ENCODE measurements at places on chromosomes 2 and 18.

DNA sequence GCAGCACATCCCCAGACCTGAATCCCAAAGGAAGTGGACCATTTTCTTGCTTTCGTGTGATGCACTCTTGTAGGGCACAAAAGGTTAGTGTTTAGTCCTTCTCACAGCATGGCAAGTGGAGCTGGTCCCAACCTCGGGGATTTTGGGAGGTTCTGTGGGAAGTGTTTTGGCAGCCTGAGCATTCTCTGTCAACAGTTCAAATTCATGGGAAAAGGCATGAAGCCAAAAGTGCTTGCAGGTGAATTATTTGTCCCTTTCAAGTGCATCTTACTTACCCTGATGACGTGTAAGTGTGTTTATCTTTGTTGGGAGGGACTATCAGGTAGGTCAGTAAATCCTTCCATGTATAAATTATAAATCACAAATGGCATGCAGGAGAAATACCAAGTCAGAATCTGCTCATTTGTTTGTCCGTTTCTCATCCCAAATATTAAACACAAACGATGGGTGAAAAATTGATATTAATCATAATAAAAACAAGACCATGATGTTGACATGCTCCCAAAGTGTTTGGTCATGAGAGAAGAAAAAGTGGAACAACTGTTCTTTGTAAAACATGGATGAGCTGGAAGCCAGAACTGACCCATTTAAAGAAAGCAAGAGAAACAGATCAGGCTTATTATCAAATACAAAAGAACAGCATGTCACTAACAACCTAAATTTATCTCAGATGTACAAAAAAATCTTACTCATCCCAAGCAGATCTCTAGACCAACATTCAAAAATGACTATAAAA, 57.6 kb downstream of the EPHA4 start:
- DNase-seq, result no peak

- no peak for DNase-seq
Measured at GRCh38 chr18:3332376-3332775, 70.4 kb downstream of the MYL12B start.

DNA sequence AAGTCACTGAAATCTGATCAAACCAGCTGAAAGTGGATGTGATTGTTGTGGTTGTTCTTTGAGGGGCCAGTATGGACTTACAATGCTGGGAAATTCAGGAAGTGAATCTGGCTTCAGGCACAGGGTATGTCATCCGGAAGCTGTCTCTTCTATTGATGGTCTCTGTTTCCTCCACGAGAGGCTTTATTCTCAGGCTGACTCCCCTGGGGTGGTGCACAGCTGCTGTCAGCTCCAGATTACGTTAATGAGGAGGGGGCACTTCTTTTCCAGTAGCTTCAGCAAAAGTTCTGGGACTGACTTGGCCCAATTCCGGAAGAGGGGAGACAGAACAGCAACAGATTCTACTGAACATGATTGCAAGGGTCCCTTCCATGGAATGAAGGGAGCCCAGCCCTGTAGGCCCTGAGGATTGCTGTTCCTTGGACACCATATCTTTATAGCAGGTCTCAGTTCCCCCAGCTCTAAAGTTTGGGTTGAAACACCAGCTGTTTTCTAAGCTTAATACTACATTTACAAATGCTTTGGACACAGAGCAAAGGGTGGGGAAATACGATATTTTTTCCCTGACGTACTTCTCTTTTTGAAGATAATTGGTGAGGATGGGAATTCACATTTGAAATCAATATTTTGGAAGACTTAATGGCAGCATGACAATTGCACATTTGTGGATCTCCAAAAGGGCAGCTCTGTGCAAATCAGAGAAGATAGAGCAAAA, 400.9 kb downstream of the TSN start:
- DNase-seq, result no peak

DNA sequence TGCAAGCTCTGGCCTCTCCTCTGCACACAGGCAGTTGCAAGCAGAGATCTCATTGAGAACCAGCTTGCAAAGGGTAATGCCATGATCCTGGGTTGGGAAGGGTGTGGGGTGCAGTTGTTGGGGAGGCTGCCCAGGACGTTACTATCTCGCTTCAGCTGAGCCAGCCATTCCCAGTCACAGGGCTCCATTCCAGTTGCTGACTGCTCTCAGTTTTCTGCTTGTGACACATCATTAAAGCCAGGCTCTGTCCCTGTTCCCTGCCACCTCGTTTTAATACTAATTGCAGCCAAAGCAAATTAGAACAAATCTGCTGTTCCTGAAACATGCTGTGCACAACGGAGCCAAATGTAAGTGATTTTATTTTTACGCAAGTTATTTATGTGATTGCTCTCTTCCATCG, 62.5 kb upstream of the SMAD2 start:
- no peak for DNase-seq

GRCh38 chr18:79567481-79568147, 112.0 kb upstream of the CTDP1 start:
- peak; percentile 61 for DNase-seq

DNA sequence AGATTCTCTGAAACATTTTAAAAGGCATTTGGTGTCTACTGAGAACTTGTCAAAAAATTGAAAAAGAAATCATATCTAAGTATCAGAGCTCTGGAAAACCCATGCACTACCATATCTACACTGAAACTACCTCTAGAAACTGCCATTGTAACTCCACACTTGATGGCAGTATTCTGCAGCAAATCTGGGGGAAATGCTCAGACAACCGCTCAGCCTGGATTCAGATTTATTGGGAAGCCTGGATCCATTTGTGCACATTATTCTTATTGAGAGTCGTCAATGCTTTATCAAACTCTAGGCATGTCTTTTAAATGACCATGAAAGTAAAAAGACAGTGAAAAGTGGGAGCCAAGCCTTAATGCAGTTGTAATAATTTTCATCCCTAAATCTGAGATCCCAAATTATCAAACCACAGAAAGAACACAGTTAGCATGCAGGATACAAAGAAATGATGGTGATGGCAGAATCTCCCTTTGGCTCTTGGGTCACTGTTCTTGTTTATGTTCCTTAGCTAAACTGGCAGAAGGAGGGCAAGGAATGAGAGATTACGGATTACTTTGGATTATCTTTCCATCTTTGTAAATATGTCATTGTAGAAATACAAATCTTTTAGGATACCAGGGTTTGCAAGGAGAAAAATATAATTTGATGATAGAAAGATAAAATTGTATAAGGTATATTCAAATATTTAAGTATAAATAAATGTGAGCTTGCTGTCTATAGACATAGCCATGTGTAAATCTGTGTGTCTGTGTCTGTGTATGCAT, 512.1 kb upstream of the SYT4 start:
- DNase-seq, result no peak

DNA sequence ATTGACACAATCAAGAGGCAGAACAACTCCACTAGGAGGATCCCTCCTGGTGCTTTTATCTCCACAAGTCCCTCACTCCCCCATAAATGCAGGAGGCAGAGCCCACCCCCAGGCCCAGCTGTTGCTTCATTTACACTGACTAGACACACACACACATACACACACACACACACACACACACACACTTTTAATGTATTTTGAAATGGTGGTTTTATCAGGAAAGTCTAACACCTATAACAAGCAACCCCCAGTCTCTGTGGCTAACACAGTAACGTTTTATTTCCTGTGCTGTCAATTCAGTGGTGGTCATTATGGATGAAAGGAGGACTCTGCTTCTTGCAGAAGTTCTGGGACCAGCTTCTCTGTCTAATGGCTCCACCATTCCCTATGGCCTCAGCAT, 125.4 kb upstream of the FOSL2 start:
- DNase-seq, result no peak

DNA sequence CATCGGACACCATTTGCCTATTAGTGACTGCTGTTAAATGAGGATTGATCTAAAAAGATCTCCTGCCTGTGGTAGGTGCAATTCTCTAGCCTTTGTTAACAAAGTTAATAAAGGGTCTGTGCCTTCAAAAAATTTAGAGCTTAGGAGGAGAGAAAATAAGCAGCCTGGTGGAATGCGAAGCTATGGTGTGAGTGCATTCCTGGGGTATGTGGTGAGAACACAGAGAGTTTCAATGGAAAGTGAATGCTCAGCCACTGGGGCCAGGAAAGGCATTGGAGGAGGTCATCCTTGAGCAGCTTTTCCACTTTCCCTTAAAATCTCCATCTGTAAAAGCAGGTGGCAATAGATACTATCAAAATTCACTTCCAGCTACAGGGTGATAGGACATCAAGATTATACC, 331.2 kb upstream of the LRATD1 start:
- no peak for DNase-seq

DNA sequence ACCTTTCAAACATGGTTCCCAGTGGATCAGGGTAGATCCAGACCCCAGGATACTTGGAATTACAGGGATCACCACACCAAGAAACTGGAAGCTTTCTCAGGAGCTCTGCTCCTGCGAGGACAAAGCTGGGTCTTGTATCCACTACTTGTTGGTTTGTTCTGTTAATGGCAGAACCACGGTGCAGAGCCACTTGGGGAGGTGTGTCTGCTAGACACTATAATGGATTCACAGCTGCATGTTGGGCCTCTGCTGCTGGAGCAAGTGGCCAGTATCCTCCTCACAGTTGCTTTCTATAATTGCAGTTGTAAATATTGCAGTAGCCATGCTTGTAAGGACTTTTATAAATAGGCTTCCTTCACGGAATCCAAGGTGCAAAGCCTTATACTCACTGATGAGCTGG, 12.9 kb downstream of the FOSL2 start:
- no peak for DNase-seq

GRCh38 chr2:227460833-227461232, 11.1 kb upstream of the AGFG1 start:
- DNase-seq, result no peak

- DNase-seq, result no peak
Measured at GRCh38 chr2:62870966-62871365, 165.5 kb downstream of the EHBP1 start.
